ENCODE measurements at places on chromosomes 1 and 21.

GRCh38 chr1:46718727-46719622, at the start of gene EFCAB14:
TSS of gene EFCAB14 (minus strand) at chr1:46719114. CDS start at chr1:46718087, 1,027 bp downstream.
- DNase-seq: peak; percentile 96

GRCh38 chr1:156226116-156226538, 13.3 kb downstream of the PMF1 start:
- DNase-seq: no peak

DNA sequence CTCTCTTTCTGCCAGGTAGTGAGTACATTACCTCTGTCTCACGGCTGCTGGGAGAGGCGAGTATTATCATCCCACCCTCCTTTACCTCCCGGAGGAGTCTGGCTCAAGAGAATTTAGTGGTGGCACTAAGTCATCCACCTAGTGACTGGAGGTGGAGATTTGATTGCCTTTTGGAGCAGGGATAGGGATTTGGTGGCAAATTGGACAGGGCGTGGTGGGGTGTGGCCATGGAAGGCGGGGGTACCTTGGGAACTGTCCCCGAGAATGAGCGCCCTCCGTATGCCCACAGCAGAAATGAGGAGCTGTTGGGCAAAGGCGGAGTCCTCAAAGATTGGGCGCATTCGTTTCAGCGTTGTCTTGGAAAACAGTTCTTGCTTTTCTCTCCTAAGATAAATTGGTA, 32.1 kb upstream of the HMGN1 start:
- DNase-seq: peak; percentile 60

DNA sequence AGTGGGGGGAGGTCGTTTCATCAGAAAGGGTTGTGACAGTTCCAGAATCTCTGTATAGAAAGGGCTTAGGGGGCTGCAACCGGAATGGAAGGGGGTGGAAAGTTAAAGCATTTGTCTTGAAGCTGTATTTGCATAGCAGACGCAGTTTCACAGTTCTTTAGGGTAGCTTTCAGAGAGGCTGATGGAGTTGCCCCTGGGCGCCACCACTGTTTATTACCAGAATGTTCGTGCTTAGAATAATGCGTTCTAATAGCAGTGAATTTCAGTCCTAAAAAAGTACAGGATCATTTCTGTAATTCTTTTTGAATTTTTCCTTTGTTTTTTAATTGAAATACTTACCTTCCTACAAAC, 1.3 kb downstream of the EXO1 start:
- no peak for DNase-seq

DNA sequence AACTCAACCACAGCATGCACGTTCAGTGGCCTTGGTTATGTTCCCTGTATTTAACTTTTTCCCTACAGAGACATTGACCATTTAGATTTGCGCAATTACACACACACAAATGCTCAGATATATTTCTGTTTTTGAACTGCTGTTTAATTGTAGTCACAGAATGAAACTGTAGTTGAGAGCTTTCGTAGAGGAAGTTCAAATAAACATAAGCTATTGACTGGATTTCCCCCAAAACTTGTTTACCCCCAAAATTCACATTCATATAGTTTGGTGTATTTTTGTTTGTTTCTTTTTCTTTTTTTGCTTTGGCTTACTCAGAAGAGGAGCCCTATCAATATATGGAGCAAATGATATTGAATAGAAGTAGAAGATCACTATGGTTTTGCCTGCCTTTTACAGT, 921.0 kb downstream of the ADGRL2 start:
- DNase-seq: no peak

GRCh38 chr1:62218604-62219003, 24.0 kb downstream of the L1TD1 start:
- no peak for DNase-seq

- no peak for DNase-seq
Measured at GRCh38 chr1:26874896-26875295, 11.9 kb downstream of the SFN start.

GRCh38 chr21:27078915-27079314, 112.0 kb upstream of the ADAMTS5 start:
- no peak for DNase-seq

DNA sequence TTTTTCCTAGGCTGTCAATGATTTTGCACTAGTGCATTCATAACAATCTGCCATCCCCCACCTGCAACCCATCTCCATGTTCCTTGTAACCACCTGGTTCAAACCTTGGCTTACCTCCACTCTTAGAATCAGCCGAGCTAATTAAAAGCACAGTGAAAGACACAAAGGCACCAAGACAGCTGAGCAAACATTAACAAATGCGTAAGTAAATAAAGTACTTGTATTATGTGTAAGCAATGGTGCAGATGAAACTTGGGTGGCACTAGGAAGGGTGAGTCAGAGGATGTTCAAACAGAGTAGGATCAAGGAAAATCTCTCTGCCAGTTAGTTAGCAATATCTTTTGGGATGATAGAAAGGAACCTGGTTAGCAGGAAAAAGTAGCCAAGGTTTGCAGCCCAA, 5.1 kb upstream of the FOXJ3 start:
- peak; percentile 85 for DNase-seq

DNA sequence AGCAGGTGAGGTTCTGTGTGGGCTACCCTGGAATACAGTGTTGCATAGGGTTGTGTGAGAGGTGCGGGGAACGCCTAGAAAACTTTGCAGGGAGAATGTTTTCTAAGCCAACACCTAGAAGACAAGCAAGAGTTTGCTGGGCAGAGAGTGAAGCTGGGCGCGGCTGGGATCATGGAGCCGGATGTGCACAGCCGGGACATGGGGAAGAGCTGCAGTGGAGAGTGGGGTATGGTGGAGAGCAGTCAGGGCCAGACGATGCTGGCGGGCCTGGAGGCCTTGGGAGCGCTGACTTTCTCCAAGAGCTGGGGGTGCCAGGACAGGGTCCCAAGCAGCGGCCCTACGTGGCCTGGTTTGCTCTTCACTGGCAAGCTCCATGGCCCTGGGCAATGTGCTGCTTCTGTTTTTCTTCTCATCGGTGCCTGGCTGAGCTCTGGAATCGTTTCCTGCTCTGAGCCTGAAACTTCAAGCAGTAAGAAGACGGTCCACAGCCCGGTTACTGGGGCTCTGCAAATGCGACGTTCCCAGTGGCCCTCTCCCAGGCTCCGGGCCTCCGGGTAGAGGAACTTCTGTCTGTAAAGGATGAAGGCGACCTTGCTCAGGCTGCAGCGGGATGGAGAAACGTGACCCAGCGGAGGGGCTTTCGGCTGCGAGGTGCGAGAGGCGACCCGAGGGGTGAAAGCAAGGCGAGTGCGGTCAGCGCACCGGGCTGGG, 51.9 kb upstream of the CD34 start:
- DNase-seq: no peak

DNA sequence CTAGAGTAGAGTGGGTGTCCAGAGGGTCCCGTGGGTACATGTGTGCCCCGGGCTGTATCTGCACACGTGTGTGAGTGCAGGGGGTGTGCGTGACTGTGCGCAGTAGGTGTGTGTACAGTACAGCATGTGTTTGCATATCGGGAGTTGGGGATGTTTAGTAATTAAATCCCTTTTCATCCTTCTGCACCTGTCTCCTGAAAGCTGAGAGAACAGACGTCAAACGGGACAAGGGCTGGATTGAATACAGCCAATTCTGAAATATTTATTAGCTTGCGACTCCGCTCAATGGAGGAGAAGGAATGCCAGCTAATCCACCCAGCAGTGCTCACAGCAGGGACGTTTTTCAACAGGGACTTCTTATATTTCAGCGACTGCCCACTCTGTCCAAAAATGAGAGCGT, 44.7 kb upstream of the CASZ1 start:
- no peak for DNase-seq

- DNase-seq: no peak
Measured at GRCh38 chr1:150309758-150310508, 11.4 kb upstream of the PRPF3 start.

- DNase-seq: peak; percentile 7
Measured at GRCh38 chr1:50332941-50333594, 90.2 kb downstream of the DMRTA2 start.

- DNase-seq: peak; percentile 82
Measured at GRCh38 chr1:181113059-181113641, 24.6 kb downstream of the IER5 start.

Data from SW480 (cell line).